Hepatic stellate cell (primary cell): ENCODE measurements at places on chromosomes 12 and 14.

GRCh38 chr12:100579844-100580243, 6.4 kb downstream of the GAS2L3 start:
- no peak for DNase-seq

DNA sequence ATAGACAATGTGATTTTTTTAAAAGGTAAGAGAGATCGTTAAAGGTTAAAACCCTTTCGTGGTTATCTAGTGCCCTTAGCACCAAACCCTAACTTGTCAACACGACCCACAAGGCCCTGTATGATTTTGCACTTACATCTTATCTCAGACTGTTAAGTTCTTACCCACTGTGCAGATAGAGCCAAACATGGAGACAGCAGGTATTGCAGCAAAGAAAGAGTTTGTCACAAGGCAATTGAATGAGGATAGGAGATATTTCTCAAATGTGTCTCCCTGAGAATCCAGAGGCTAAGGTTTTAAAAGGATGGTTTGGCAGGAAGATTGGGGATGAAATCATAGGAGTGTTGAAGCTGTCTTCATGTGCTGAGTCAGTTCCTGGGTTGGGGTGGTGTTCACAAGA, 313.4 kb downstream of the AEBP2 start:
- no peak for DNase-seq

DNA sequence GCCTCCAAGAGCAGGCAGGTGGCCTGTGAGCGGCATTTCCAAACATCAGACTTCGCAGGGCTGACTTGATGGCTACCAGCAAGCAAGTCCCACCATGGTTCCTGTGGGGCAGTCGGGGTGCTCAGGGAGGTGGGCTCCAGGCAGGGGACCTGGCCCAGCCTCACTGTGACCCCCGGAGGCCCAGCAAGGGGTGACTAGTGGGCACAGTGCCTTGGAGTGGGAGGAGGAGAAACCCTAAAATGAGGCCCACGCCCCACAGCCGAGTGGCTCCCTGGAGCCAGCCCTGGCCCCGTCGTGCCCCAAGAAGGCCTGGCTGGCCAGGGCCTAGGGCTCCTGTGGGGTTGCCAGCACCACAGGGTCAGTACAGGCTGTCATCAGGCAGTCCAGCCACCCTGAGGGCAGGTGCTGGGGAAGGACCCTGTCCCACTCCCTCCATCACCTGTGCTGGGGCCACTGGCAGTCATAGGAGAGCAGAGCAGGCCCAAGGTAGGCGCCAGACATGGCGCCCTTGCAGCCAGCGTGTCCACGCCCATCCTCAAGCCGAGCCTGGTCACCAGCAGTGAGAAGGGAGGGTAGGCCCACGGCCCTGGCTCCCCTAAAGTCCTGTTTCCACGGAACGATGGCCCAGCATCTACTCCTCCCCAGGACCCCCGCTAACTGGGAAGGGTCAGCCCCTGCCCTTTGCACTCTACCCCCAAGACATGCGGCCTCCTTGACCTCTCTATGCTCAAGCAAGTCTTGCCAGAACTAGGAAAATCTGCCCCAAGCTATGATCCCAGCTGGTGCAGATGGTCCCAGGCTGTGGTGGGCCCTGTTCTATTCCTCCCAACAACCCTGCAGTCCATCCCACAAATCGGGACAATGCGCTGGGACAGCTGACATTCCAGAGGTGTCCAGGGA, 144.2 kb upstream of the C14orf180 start:
- no peak for DNase-seq

DNA sequence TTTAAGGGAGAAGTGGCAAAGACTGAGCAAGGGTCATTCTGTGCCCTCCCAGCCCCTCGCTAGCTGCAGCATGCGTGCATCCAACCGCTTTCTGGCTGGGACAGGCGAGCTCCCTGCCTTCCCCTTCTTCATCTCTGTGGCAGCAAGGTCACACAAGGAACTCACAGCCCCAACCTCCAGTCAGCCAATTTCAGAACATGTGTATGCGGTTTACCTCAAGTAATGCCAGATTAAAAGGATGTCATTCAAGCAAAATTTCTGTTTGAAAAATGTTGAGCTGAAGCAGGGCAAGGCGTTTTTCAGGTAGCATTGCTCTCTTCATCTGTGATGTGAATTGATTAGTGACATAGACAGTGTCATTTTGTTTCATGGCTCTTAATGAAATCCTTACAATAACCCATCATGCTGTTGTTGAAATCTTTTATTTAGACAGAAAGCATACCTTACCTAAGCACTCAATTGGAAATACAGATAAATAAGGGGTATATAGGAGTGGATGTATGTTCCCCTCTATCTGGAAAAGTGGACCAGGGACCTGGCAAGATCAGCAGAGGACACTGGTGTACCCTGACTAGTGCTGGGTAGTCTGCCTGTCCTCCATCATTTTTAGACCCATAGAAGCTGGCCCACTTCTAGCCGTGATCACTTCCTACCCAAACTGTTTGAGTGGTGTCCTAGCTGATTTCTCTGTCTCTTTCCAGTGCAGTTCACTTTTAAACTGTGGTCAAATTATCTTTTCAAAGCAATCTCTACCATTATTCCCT, 82.8 kb upstream of the NEDD1 start:
- no peak for DNase-seq

- DNase-seq, result no peak
Measured at GRCh38 chr14:36091096-36091495, 85.4 kb downstream of the PTCSC3 start.

DNA sequence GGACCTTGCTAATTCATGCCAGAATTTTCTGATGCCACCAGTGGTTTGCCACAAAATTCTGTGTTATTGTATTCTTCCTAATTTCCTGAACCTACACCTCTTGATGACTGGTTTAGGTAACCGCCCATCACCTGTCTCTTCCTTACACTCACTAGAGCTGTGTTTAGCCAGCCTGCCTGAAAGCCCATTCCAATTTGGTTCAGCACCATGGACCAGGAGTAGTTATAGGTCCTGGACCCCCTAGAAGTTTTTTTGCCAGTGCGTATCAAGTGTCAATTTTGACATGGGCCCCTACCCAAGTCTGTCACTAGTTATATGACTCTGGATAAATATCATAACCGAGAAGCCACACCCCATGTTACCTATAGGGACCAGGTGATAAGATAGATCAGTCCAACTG, 94.0 kb upstream of the NAP1L1 start:
- DNase-seq, result no peak

DNA sequence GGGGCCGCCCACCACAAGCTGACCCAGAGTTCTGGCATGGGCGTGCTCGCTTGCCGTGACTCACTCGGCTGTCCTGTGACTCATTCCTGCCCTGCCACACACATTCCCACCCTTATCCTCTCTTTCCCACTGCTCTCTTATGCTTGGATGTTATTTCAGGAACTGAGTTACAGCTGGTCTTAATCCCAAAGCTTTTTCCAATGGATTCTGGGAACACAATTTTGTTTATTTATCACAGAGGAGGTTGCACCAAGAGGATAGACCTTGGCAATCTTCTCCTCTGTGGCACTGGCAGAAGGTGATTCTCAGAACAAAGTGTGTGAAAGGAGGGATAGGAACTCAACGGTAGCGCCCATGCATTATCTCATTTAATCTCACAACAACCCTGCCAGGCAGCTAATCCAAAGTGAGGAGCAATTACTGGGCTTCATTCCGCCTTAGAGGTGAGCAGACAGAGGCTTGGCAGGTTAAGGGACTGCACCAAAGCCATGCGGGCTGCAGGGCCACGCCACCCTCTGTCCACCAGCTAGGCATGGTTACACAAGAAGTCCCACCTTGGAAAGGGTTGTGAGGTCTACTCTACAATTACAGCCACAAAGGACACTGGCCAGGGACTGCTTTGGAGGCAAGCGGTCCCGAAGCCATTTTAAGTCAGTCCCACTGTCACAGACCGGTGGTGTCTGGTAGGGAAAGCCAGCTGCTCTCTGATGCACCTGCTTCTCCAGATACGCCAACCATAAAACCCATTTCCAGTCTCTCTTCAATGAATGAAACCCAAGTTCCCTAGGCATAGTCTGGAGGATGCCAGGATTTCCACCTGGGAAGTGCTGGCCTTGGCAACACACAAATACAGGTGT, 32.9 kb downstream of the SYNE3 start:
- DNase-seq, result peak; percentile 96

DNA sequence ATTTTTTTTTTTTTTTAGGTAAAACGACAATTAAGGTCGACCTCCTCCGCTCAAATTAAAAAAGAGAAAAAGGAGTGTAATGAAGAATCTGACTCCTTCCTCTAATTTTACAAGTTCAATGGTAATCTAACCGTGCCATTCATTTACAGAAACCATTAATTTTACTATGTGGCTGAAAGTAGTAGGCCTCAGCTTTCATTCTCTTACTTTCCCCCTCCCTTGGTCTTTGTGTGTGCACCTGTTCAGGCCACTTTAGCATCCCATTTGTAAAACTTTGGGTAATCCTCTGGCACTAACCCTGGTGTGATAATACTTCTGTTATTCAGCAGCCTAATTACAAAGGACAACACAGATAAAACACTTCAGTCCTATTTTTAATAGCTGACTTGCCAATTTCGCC, 128.1 kb downstream of the ASCL1 start:
- DNase-seq, result no peak

- DNase-seq, result no peak
Measured at GRCh38 chr12:23751641-23752040, 197.8 kb downstream of the SOX5 start.

DNA sequence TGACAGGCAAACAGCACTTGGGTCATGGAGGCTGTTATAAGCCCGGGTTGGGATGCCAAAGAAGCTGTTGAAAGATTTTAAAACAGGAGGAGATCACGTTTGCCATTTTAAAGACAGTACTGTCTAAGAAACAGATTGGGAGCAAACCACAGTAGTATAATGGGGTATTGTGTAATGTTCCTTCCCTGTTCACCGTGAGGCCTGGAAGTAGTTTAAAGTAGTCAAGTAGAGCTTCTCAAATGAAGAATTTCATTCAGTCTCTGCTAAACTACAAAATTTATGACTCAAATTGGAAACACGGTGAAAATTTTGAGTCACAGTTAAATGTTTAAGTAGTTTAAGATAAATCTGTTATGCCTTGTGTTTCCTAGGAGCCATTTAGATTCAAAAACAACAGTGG, 35.8 kb downstream of the ATP2A2 start:
- peak; percentile 35 for DNase-seq

GRCh38 chr12:27309995-27310315, 22.7 kb upstream of the BMAL2 start:
- DNase-seq, result no peak

- no peak for DNase-seq
Measured at GRCh38 chr14:100536721-100537445, 50.3 kb downstream of the BEGAIN start.

- no peak for DNase-seq
Measured at GRCh38 chr12:130703733-130704375, 12.2 kb downstream of the RIMBP2 start.

GRCh38 chr14:100278702-100279101, 27.5 kb downstream of the SLC25A29 start:
- peak; percentile 86 for DNase-seq

- no peak for DNase-seq
Measured at GRCh38 chr12:124363353-124363965, 68.6 kb downstream of the RFLNA start.

- no peak for DNase-seq
Measured at GRCh38 chr14:102717276-102717675, 60.0 kb upstream of the TRAF3 start.

- no peak for DNase-seq
Measured at GRCh38 chr12:47818007-47818376, 1.7 kb downstream of the HDAC7 start.

- DNase-seq, result peak; percentile 78
Measured at GRCh38 chr14:50943943-50944646, at the start of gene PYGL. TSS of gene PYGL (minus strand) at chr14:50944483. CDS start at chr14:50944403, 80 bp downstream.

GRCh38 chr12:90938451-90938850, 16.5 kb downstream of the CCER1 start:
- DNase-seq, result peak; percentile 60

DNA sequence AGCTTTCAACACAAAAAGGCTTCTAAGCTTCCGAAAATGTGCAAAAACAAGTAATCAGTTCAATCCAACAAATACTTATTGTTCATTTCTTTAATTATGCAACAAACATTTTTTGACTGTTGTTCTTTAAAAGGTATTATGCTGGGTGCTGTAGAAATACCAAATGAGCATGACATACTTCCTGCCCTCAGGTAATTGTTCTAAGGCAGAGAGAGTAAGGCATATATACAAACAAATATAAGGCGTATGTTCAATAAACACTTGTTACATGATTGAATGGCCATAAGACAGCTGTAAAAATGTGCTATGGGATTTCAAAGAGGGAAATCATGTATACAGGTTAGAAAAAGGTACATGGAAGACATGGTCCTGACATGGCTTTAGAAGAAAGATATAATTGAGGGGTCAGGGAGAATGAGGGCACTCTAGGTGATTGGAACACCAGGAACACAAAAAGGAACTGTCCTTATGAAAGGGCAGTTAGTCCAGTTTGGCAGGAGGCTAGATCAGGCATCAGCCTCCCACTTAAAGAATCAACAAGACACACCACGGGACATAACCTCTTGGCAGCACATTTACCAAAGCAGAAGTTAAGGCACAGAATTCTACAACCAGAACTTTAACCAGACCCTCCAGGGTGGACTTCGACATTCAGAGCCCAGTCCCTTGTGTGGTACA, 135.8 kb upstream of the SCAF11 start:
- DNase-seq, result no peak

DNA sequence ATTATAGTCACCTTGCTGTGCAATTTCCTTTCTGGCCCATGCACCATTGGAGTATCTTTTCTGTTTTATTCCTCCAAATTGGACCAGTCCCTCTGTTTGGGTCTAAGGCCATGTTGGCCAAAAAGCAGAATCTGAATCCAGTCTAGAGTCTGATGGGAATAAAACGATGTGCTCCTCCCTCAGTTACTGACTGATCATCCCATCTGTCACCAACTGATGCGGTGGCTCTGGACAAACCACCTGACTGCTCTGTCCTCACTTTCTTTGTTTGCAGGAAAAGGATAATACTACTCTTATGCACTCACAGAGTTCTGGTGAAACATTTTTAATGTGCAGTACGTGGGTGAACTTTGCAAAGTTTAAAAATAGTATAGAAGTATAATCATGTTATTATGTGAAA, 120.2 kb upstream of the HIF1A start:
- DNase-seq, result no peak

DNA sequence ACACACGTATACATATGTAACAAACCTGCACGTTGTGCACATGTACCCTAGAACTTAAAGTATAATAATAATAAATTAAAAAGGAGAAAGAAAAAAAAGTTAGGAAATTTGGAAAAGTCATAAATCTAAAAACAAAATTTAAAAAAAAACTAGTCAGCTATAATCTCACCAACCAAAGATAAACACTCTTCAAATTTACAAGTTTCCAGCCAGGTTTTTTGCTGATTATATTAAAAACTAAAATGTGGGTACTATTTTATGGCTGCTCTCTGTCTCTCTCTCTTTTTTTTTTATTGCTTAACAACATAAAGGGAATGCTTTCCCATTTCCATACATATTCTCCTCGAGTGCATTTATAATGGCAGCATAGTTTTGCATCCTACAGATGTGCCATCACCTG, 25.0 kb upstream of the RNASE3 start:
- no peak for DNase-seq

GRCh38 chr14:58722441-58722840, 84.7 kb downstream of the DACT1 start:
- no peak for DNase-seq

DNA sequence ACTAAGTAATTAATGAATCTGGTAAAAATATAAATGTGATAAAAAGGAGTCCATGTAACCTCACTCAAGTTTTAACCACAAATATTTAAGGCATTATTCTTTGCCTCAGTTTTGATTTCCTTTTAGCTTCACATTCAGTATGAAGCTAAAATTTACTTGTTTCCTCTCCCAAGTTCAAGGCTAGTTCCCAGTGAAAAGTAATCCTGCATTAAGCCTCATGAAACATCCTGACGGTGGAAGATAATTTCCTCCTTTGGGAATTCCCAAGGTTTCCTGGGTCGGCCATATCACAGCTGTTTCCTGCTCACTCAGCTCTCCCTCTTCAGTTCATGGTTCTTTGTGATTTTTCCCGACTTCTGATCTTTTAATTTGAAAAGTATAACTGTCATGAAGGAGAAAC, 1256.8 kb upstream of the FLRT2 start:
- no peak for DNase-seq
